HCT116 (cell line): ENCODE measurements at places on chromosomes 3 and 15. TPM values are rescaled to one million over a fixed set of nuclear protein-coding genes. Genes with fewer than 3 reads are reported as not detected.
A peak's percentile ranks its signal among the peaks of the same experiment; 100 is the strongest.

The C3orf52 gene
- 14.3 TPM for total RNA-seq

The KBTBD13 gene
- total RNA-seq = not detected

- no peaks in the 10 kb centered on the region for H3K36me3 ChIP-seq
- H3K4me1 ChIP-seq = peaks cover 11% of the 10 kb centered on the region
- no peak for DNase-seq
- no peak overlapping the region for H3K27ac ChIP-seq
Observed at GRCh38 chr15:67415181-67415580, 105.8 kb upstream of the C15orf61 start.

DNA sequence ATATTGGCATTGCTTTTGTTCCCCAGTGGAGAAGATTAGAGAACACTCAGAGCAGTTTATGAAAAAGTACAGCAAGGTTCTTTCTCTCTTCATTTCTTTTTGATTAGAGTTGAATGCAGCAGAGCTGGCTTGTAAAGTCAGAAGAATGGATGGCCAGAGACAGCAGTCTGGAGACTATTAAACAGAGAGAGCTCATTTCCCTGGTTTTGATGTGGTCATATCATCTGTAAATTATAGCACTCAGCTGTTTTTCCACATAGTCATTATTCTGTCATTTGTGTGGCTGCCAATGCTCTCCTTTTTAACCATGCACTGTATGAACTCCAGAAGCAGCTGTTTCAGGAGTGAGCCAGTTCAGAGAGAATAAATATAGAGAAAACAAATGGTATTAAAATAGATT lies 177.4 kb upstream of the CRBN start:
- no peak overlapping the region for H3K27ac ChIP-seq

DNA sequence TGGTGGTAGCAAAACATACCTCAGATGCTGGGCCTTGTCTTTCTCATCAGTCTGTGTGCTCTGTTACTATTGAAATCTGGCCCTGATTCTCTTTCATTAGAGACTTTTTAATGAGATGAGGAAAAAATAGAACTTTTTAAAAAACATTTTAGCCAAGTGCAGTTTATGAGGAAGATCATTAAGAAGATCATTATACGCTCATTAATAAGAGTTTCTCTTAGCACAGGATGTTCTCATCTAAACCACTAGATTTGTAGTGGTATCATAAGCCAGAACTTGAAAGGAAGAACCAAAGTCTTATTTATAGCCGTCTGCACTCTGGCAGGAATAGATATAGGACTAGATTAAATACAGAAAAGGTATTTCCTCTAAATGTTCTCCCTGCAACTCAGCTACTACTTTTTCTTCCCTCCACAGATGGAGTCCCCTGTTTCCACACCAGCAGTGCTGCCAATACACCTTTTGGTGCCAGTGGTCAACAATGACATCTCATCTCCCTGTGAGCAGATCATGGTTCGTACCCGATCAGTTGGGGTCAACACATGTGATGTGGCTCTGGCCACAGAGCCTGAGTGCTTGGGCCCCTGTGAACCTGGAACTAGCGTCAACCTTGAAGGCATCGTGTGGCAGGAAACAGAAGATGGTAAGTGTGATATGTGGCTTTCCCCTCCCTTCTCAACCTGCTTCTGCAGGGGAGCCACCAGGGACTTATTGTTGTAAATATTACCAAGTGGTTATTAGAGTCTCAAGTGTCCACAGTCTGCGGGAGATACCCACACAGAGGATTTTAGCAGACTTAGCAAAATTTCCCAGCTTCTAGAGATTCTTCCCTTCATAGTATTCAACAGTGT lies 152.8 kb downstream of the RBPMS2 start:
- no peaks in the 10 kb centered on the region for H3K4me1 ChIP-seq
- H3K27ac ChIP-seq = no peak overlapping the region
- no peak for DNase-seq
- H3K36me3 ChIP-seq = no peaks in the 10 kb centered on the region
- no peaks in the 10 kb centered on the region for H3K27me3 ChIP-seq
- H3K4me3 ChIP-seq = no peak overlapping the region

DNA sequence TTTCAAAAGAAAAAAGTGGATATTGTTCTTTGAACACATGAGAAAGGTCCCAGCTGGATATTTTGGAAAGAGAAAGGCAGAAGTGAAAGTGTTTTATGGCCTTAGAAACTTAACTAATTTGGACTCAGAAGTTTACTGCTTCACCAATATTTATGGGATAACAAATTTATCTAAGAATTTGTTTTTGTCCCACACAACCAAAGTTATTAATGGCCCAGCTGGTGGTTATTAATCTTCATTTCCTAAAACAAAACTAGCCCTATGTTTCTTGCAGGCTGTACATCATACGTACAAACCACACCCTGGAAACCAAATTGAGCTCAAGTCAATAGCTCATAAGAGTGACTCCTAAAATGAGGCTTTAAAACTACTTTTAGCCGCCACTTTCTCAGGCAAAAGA lies 372.9 kb upstream of the LMCD1 start:
- no peaks in the 10 kb centered on the region for H3K27me3 ChIP-seq
- DNase-seq = no peak
- H3K4me3 ChIP-seq = no peak overlapping the region
- no peaks in the 10 kb centered on the region for H3K36me3 ChIP-seq
- no peaks in the 10 kb centered on the region for H3K4me1 ChIP-seq

- H3K4me3 ChIP-seq = no peak overlapping the region
- H3K4me1 ChIP-seq = peaks cover 69% of the 10 kb centered on the region
- H3K36me3 ChIP-seq = peaks cover 21% of the 10 kb centered on the region; the same call in 1 of the 2 replicates
- no peaks in the 10 kb centered on the region for H3K27me3 ChIP-seq
- DNase-seq = no peak
- peak overlapping the region; percentile 85 for H3K27ac ChIP-seq
Observed at GRCh38 chr3:111961461-111962164, 17.2 kb upstream of the ABHD10 start.

GRCh38 chr3:148246291-148246923 lies 451.3 kb upstream of the AGTR1 start:
- no peaks in the 10 kb centered on the region for H3K36me3 ChIP-seq
- no peak for DNase-seq
- H3K27ac ChIP-seq = no peak overlapping the region
- no peak overlapping the region for H3K4me3 ChIP-seq

DNA sequence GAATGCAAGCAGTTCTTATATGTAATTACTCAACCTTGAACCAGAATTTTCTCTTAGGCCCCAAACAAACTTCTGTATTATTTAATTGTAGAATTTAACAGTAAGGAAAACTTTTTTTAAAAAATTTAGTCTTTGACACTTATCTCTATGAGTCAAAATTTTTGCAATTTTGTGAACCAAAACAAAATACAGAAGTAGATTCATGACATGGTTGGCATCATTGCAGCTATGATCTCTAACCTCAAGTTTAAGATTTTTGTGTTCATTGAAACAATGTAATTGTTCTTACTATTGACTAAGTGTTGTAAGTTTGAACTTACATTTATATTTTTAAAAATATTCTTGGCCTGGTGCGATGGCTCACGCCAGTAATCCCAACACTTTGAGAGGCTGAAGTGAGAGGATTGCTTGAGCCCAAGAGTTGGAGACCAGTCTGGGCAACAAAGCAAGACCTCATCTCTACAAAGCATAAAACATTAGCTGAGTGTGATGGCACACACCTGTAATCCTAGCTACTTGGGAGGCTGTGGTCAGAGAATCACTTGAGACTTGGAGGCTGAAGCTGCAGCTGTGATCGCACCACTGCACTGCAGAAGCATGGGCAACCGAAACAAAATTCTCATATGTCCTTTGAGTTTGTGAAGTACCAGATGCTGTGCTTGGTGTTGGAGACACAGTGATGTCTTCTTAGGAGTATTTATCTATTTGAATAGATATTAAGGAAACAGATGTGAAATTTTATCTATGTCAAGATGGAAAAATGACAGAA lies 39.7 kb downstream of the STT3B start:
- no peaks in the 10 kb centered on the region for H3K27me3 ChIP-seq
- H3K4me3 ChIP-seq = no peak overlapping the region
- H3K27ac ChIP-seq = no peak overlapping the region
- H3K4me1 ChIP-seq = no peaks in the 10 kb centered on the region
- H3K36me3 ChIP-seq = no peaks in the 10 kb centered on the region

- no peak overlapping the region for H3K27ac ChIP-seq
- DNase-seq = no peak
Observed at GRCh38 chr15:98840053-98840452, 167.5 kb downstream of the PGPEP1L start.

DNA sequence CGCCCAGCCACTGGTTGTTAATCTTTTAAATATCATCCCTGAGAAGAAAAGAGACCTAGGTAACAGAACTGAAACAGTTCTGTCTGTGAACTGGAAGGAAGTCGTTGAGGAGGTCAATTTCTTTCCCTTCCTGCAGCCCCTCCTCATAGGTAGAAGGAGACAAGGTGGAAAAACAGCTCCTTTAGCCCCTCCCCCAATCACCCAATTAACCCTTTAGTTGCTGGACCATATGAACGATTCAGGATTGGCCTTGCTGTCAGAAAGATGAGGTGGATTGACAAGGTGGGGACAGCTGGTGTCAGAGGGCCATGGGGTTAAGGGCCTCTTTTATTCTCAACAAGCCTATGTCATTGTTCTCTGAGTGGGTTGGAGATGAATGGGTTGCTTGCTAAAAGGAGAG lies 36.0 kb upstream of the ZNF445 start:
- peaks cover 17% of the 10 kb centered on the region for H3K4me1 ChIP-seq
- no peaks in the 10 kb centered on the region for H3K36me3 ChIP-seq
- H3K27ac ChIP-seq = no peak overlapping the region
- H3K4me3 ChIP-seq = no peak overlapping the region

- no peak overlapping the region for H3K27ac ChIP-seq
- no peaks in the 10 kb centered on the region for H3K36me3 ChIP-seq
- no peaks in the 10 kb centered on the region for H3K4me1 ChIP-seq
- no peak for DNase-seq
- no peaks in the 10 kb centered on the region for H3K27me3 ChIP-seq
Observed at GRCh38 chr3:24503616-24504113, 9.0 kb upstream of the THRB start.

DNA sequence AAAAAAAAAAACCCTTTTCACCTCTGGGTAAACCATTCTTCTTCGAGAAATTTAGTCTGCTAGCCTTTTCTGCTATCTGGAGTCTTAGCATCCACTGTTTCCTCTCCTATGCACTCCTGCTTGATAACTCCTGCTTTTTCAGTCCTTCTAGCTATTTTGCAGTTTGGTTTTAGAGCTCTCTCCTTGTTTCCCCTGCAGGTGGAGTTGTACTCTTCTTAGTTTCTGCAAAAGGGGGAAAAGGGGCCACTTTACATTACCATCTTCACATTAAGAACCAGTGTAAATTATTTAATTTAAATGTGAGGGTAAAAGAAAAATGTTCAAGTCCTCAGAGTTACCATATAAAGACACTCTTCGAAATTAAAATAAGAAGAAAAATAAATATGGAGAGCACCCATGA lies 23.6 kb upstream of the MYLK start:
- H3K4me1 ChIP-seq = no peaks in the 10 kb centered on the region
- H3K27ac ChIP-seq = no peak overlapping the region
- H3K36me3 ChIP-seq = no peaks in the 10 kb centered on the region
- H3K27me3 ChIP-seq = no peaks in the 10 kb centered on the region
- no peak overlapping the region for H3K4me3 ChIP-seq

GRCh38 chr3:165837058-165837525 lies at the start of gene BCHE:
Gene BCHE (minus strand): TSS chr3:165837423. CDS start chr3:165831033, 6,390 bp downstream.
- no peaks in the 10 kb centered on the region for H3K4me1 ChIP-seq
- no peak within 1 kb of the TSS for H3K4me3 ChIP-seq
- H3K27ac ChIP-seq = no peak within 1 kb of the TSS
- no peaks in the 10 kb centered on the region for H3K36me3 ChIP-seq
- DNase-seq = no peak

GRCh38 chr3:76308541-76308940 lies 523.2 kb upstream of the ZNF717 start:
- DNase-seq = no peak
- no peaks in the 10 kb centered on the region for H3K36me3 ChIP-seq
- no peaks in the 10 kb centered on the region for H3K27me3 ChIP-seq
- no peaks in the 10 kb centered on the region for H3K4me1 ChIP-seq

DNA sequence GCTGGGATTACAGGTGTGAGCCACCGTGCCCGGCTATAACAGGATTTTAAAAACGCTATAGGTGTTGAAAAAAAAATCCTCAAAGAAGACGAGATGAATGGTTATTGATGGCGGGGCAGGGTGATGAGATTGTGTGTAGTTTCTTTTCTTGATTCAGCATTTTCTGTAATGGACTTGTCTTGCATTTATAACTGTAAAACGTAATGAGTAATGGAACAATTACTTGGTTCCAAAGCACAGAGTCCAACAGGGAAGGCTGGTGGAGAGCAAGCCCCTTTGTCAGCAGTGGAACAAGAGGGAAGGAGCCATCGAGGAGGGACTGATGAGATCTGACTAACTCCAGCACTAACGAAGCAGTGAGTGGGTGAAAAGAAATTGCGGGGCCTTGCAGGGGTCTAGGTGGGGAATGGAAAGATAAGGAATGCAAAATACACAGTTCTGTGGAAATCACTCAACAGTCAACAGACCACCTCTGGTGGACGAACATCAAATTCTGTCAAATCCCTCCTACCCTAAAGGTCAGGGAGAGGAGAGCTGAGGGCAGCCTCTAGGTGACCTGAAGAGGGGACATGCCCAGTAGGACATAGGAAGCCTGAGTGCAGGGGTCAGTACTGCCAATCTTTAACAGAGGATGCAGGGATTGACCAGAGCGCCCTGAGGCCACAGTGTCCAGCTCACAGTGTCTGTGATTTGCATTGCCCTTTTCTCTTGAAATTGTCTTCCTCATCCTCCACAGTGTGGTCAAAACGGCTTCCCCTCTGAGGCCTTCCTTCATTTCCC lies 23.1 kb upstream of the CDCP1 start:
- H3K27me3 ChIP-seq = no peaks in the 10 kb centered on the region
- no peak for DNase-seq
- peaks cover 53% of the 10 kb centered on the region for H3K4me1 ChIP-seq
- H3K27ac ChIP-seq = no peak overlapping the region

DNA sequence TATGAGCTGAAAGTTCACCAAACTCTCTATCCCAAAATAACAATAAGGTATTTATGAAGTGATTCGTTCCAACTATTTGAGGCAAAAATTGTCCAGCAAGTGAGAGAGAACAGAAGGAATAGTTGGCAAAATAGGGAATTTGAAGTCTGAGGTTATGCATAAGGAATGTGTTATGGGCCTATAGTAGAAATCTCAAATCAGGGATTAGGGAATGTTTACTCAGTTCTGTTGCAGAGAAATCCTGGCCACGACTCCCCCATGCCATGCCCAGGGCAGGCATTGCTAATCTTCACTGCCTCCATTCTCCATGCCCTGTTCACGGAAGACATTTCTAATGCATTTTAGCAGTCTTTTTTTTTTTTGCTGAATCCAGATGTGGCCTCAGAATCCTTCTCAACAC lies 58.6 kb downstream of the FLNB start:
- H3K4me1 ChIP-seq = peaks cover 50% of the 10 kb centered on the region
- no peak overlapping the region for H3K4me3 ChIP-seq
- H3K27me3 ChIP-seq = no peaks in the 10 kb centered on the region
- no peaks in the 10 kb centered on the region for H3K36me3 ChIP-seq
- H3K27ac ChIP-seq = no peak overlapping the region

- no peaks in the 10 kb centered on the region for H3K27me3 ChIP-seq
- no peak for DNase-seq
- no peaks in the 10 kb centered on the region for H3K36me3 ChIP-seq
- H3K4me3 ChIP-seq = no peak overlapping the region
Observed at GRCh38 chr15:56772868-56773639, 39.7 kb upstream of the ZNF280D start.

GRCh38 chr15:91885714-91886270 lies 32.3 kb downstream of the SLCO3A1 start:
- H3K27ac ChIP-seq = no peak overlapping the region
- H3K27me3 ChIP-seq = no peaks in the 10 kb centered on the region
- no peaks in the 10 kb centered on the region for H3K36me3 ChIP-seq

- H3K27ac ChIP-seq = no peak overlapping the region
- no peaks in the 10 kb centered on the region for H3K4me1 ChIP-seq
- peaks cover 4% of the 10 kb centered on the region; the same call in 1 of the 2 replicates for H3K27me3 ChIP-seq
- DNase-seq = no peak
- H3K36me3 ChIP-seq = no peaks in the 10 kb centered on the region
Observed at GRCh38 chr15:78830514-78831228, 19.4 kb upstream of the ADAMTS7 start.
